Naive thymus-derived CD4-positive, alpha-beta T cell (primary cell): ENCODE measurements at places on chromosomes 16 and 17.

- DNase-seq = no peak
- H3K4me3 ChIP-seq = no peak overlapping the region
- no peak overlapping the region for H3K27ac ChIP-seq
- no peaks in the 10 kb centered on the region for H3K27me3 ChIP-seq
Observed at GRCh38 chr17:57463103-57463885, 207.0 kb downstream of the MSI2 start.

GRCh38 chr17:42171831-42172230, 9.1 kb downstream of the KCNH4 start:
- no peak overlapping the region for H3K27ac ChIP-seq
- no peaks in the 10 kb centered on the region for H3K36me3 ChIP-seq
- H3K4me1 ChIP-seq = no peaks in the 10 kb centered on the region
- H3K4me3 ChIP-seq = no peak overlapping the region

- DNase-seq = no peak
- no peaks in the 10 kb centered on the region for H3K27me3 ChIP-seq
- no peak within 1 kb of the TSS for H3K27ac ChIP-seq
- H3K4me1 ChIP-seq = no peaks in the 10 kb centered on the region
Observed at GRCh38 chr16:67884684-67885083, at the start of gene NRN1L. Gene NRN1L (plus strand): TSS chr16:67884885. CDS start chr16:67884904, 19 bp downstream.

DNA sequence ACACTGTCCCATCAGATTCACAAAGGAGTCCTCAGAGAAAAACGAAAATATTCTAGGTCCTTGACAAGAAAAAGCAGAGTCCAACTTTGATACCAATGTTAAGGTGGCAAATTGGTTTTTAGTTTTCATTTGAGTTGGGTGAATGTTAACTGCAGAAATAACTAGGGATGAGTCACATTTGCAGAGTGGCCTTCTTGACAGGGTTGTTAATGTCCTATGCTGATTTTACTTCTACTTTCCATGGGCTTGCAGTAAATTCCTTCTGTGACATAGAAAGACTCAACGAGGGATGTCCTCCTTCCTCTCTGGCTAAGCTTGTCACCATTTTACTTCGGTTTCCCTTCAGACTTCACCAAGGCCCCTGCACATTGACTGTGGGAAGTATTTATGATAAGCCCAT, 47.2 kb upstream of the ICAM2 start:
- no peak for DNase-seq
- H3K4me3 ChIP-seq = no peak overlapping the region
- peaks cover 54% of the 10 kb centered on the region for H3K4me1 ChIP-seq
- H3K27me3 ChIP-seq = no peaks in the 10 kb centered on the region
- no peak overlapping the region for H3K27ac ChIP-seq

- no peak overlapping the region for H3K27ac ChIP-seq
- H3K36me3 ChIP-seq = no peaks in the 10 kb centered on the region
- H3K4me3 ChIP-seq = no peak overlapping the region
- H3K4me1 ChIP-seq = no peaks in the 10 kb centered on the region
Observed at GRCh38 chr16:81220349-81220748, 18.1 kb upstream of the BCO1 start.

DNA sequence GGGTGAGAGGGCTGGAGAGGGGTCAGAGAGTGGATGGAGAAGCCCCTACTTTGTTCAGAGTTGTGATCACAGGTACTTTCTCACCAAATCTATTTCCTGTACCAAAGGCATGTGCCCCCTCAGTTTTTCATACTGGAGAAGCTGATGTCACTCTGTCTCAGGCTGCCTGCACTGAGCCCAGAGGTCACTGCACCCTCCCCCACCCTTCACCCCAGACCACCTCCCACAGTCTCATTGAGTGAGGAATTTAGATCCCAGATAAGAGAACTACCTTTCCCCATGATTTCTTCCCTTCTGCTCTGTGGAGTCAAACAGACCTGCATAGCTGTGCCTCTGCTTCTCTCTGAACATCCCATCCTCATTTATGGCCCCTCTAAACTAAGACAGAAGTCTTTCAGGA, 140.0 kb upstream of the IRX6 start:
- DNase-seq = no peak
- no peak overlapping the region for H3K27ac ChIP-seq
- no peaks in the 10 kb centered on the region for H3K4me1 ChIP-seq
- H3K27me3 ChIP-seq = no peaks in the 10 kb centered on the region

DNA sequence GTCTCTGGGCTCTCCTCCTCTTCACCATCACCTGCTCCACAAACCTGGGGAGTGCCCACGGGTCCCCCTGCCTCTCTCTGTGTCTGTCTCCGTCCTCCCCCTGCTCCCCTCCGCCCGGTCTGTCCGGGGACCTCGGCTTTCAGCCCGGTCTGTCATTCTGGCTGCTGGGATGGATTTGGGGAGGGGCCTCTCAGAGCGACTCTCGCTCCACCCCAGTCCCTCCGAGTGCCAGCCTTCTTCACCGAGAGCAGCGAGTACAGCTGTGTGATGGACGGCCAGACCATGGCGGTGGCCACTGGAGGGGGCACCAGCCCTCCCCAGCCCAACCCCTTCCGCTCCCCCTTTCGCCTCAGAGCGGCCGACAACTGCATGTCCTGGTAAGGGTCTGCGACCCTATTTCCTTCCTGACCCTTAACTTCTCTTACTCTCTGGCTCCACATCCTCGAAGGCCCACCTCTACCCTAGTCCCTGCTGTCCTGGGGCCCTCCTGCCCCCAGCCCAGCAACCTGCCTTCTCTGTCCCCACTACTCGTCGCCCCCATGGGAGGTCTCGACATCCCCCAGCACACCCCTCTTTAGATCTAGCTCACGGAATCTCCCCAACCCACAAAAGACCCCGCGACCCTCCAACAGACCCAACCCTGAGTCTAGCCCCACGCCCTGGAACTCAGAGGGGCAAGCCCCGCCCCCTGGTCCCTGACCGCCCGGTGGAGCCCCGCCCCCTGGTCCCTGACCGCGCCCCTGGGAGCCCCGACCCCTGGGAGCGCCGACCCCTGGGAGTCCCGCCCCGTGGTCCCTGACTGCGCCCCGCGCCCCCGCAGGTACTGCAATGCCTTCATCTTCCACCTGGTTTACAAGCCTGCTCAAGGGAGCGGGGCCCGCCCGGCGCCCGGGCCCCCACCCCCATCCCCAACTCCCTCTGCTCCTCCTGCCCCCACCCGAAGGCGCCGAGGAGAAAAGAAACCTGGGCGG, 5.6 kb upstream of the CXCL16 start:
- H3K27me3 ChIP-seq = no peaks in the 10 kb centered on the region
- DNase-seq = no peak
- H3K36me3 ChIP-seq = no peaks in the 10 kb centered on the region
- H3K4me1 ChIP-seq = peaks cover 7% of the 10 kb centered on the region
- H3K27ac ChIP-seq = no peak overlapping the region
- H3K4me3 ChIP-seq = no peak overlapping the region

GRCh38 chr17:42798011-42798382, 507 bp downstream of the COA3 start:
- peak overlapping the region; percentile 98 for H3K4me3 ChIP-seq
- peak overlapping the region; percentile 76 for H3K27ac ChIP-seq
- H3K27me3 ChIP-seq = no peaks in the 10 kb centered on the region
- DNase-seq = no peak
- H3K36me3 ChIP-seq = peaks cover 4% of the 10 kb centered on the region

GRCh38 chr17:16313139-16314090, 39.9 kb downstream of the CENPV start:
- H3K36me3 ChIP-seq = no peaks in the 10 kb centered on the region
- peaks cover 5% of the 10 kb centered on the region for H3K4me1 ChIP-seq
- H3K27me3 ChIP-seq = no peaks in the 10 kb centered on the region
- H3K4me3 ChIP-seq = no peak overlapping the region
- no peak for DNase-seq

- H3K27ac ChIP-seq = no peak overlapping the region
- no peak overlapping the region for H3K4me3 ChIP-seq
- no peaks in the 10 kb centered on the region for H3K27me3 ChIP-seq
- no peaks in the 10 kb centered on the region for H3K4me1 ChIP-seq
- no peaks in the 10 kb centered on the region for H3K36me3 ChIP-seq
- DNase-seq = no peak
Observed at GRCh38 chr17:8421571-8421970, 14.1 kb upstream of the NDEL1 start.

GRCh38 chr17:79217473-79218135, 143.0 kb downstream of the ENGASE start:
- DNase-seq = no peak
- no peak overlapping the region for H3K4me3 ChIP-seq
- H3K4me1 ChIP-seq = no peaks in the 10 kb centered on the region
- H3K36me3 ChIP-seq = no peaks in the 10 kb centered on the region
- no peak overlapping the region for H3K27ac ChIP-seq
- no peaks in the 10 kb centered on the region for H3K27me3 ChIP-seq

GRCh38 chr16:56647641-56648431, 3.9 kb upstream of the MT1B start:
- no peak overlapping the region for H3K4me3 ChIP-seq
- no peaks in the 10 kb centered on the region for H3K36me3 ChIP-seq
- no peak for DNase-seq
- no peak overlapping the region for H3K27ac ChIP-seq

DNA sequence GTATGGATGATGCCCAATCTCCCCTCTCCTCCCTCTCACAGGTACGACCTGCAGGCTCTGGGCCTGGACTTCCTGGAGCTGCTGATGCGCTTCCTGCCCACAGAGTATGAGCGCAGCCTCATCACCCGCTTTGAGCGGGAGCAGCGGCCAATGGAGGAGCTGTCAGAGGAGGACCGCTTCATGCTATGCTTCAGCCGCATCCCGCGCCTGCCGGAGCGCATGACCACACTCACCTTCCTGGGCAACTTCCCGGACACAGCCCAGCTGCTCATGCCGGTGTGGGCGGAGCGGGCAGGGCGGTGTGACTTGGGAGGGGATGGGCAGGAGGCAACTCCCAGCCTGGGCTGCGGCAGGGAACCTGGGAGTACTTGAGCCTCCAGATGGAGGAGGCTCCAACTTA, 18.1 kb downstream of the SPATA32 start:
- peaks cover 21% of the 10 kb centered on the region for H3K4me1 ChIP-seq
- H3K4me3 ChIP-seq = no peak overlapping the region
- H3K27ac ChIP-seq = peak overlapping the region; percentile 45
- no peaks in the 10 kb centered on the region for H3K27me3 ChIP-seq

GRCh38 chr16:85162478-85163277, 50.4 kb upstream of the CIBAR2 start:
- H3K27ac ChIP-seq = no peak overlapping the region
- H3K4me3 ChIP-seq = no peak overlapping the region
- DNase-seq = no peak
- no peaks in the 10 kb centered on the region for H3K36me3 ChIP-seq

- no peak for DNase-seq
- H3K4me3 ChIP-seq = no peak overlapping the region
- no peaks in the 10 kb centered on the region for H3K36me3 ChIP-seq
- no peaks in the 10 kb centered on the region for H3K27me3 ChIP-seq
- H3K27ac ChIP-seq = no peak overlapping the region
Observed at GRCh38 chr17:74815550-74816370, 39.6 kb upstream of the NAT9 start.

GRCh38 chr16:49859125-49859811, 3.4 kb upstream of the ZNF423 start:
- H3K27me3 ChIP-seq = no peaks in the 10 kb centered on the region
- DNase-seq = peak; percentile 23
- H3K27ac ChIP-seq = no peak overlapping the region

DNA sequence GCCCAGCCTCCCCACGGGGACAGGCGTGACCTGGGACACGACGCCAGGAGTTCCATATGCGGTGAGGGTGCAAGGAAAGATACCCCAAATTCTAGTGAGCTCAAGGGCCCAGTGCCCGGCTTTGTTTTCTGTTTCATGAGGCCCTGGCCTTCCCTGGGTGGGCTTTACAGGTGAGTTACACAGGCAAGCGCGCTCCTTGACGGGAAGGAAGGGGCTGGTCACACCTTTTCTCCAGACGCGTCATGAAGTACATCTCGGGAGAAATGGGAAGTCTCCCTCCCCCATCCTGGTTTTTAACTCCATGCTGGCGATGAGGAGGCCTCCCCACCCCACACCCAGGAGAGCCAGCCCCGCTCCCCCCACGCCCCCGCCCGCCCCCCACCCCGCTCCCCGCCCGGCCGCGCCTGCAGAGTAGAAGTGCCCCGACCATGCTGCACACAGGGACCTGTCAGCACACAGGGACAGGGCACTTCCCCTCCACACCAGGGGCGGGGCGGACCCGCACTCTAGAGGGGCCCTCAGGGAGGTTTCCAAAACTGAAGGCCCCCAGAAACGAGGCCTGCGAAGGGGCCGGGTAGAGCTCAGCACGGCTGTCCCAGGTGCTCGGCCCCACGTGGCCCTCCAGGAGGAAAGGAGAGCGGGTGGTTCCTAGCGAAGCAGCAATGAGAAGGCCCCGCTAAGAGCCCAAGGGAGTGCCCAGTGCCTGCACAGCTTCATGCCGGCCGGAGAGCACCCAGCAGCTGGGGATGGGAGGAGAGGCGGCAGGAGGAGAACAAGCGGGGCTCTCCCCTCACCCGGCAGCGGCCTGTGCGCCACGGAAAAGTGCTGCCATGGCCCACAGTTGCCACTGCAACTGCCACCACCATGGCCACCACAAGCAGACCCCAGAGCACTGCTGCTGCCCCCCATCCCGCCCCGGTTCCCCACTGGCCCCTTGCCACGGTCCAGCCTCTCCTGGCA, 7.7 kb downstream of the CYB561 start:
- H3K27ac ChIP-seq = no peak overlapping the region
- no peak overlapping the region for H3K4me3 ChIP-seq
- H3K4me1 ChIP-seq = peaks cover 27% of the 10 kb centered on the region
- H3K27me3 ChIP-seq = no peaks in the 10 kb centered on the region
- DNase-seq = no peak
- H3K36me3 ChIP-seq = no peaks in the 10 kb centered on the region

- DNase-seq = no peak
- no peaks in the 10 kb centered on the region for H3K4me1 ChIP-seq
- no peaks in the 10 kb centered on the region for H3K27me3 ChIP-seq
- H3K36me3 ChIP-seq = no peaks in the 10 kb centered on the region
- no peak overlapping the region for H3K27ac ChIP-seq
Observed at GRCh38 chr17:9383826-9384225, 191.8 kb downstream of the STX8 start.

GRCh38 chr16:22789281-22789945, 24.5 kb upstream of the HS3ST2 start:
- H3K4me3 ChIP-seq = no peak overlapping the region
- no peaks in the 10 kb centered on the region for H3K27me3 ChIP-seq
- DNase-seq = no peak
- no peaks in the 10 kb centered on the region for H3K4me1 ChIP-seq

DNA sequence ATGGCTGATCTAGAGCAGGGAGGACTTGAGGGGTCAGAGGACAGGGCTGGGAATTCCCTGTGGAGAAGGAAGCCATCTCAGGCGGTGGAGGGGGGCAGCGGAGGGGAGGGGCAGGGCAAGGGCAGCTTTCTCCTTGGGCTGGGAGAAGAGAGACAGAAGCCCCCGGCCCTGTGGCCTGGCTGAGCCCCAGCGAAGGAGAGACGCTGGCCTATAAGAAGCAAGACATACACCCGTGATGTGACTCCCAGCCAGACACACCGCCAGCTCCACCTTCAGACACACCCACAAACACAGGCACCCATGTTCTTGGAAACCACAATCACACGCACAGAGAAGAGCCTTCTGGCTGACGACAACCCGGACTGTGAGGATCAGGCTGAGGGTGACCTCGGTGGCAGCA, 10.0 kb downstream of the TRPV3 start:
- H3K27me3 ChIP-seq = no peaks in the 10 kb centered on the region
- H3K27ac ChIP-seq = no peak overlapping the region
- H3K4me1 ChIP-seq = no peaks in the 10 kb centered on the region
- DNase-seq = no peak
- H3K4me3 ChIP-seq = no peak overlapping the region
